ENCODE measurements at places on chromosomes 2 and 18. TPM values are rescaled to one million over a fixed set of nuclear protein-coding genes. Genes with fewer than 3 reads are reported as not detected.

The CLHC1 gene
- total RNA-seq, result 0.51 TPM

The OXER1 gene
- 5.4 TPM for total RNA-seq

DNA sequence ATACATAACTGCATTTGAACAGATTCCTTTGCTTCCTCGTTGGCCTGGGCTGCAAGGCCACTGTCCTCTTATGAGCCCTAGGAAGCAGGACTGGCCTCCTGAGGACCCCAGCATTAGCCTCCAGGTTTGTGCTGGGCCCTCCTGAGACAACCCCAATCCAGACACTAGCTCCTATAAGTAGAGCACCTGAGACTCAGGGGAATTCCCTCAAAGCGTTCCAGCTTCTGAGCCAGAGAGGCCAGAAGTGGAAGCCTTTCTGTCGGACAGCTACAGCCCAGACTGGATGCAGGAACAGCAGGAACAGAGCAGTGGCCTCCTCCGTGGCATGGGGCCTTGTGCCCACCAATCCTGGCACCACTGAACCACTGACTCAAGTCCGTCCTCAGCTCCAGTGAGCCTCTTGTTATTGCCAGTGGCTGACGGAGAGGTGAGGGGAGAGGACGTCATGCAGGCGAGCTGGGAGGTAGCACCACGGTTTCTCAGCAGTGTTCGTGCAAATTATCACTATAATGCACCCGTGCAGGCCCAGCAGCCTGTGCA, 67.2 kb downstream of the NPAS2 start:
- DNase-seq, result no peak
- H3K4me3 ChIP-seq, result no peak overlapping the region
- H3K27me3 ChIP-seq, result no peaks in the 10 kb centered on the region
- H3K36me3 ChIP-seq, result no peaks in the 10 kb centered on the region
- no peaks in the 10 kb centered on the region for H3K4me1 ChIP-seq

GRCh38 chr18:78069784-78070664, 820.4 kb downstream of the GALR1 start:
- H3K4me1 ChIP-seq, result no peaks in the 10 kb centered on the region
- no peaks in the 10 kb centered on the region for H3K36me3 ChIP-seq
- H3K27ac ChIP-seq, result no peak overlapping the region
- no peak overlapping the region for H3K4me3 ChIP-seq
- H3K27me3 ChIP-seq, result no peaks in the 10 kb centered on the region
- DNase-seq, result no peak

All from uterus (tissue), 4 donors.